ENCODE measurements at places on chromosomes 3 and 15.

DNA sequence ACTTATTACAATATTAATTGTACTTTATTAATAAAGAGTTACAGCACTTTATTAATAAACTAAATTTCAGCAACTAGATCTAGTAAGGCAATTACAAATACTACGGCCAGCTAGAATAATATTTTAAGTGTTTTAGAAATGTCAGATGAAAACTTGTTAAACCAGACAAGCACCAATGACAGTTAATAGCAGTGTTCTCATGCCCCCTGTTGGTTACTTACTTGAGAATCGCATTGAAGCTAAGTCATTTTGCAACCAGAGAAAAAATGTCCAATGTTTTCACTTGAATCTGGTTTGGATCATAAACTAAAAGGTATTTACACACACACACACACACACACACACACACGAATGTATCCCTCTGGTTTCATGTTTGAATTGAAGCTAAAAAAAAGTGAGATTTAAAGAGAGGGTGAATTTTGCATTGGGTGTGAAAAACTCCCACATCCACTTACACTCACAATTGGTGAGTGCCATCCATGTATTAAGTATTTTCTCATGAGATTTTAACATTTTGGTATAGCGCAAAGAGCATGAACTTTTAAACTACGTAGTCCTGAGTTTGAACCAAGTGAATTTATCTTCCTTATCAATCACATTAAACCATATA lies 347.7 kb downstream of the ZBBX start:
- no peak for DNase-seq

DNA sequence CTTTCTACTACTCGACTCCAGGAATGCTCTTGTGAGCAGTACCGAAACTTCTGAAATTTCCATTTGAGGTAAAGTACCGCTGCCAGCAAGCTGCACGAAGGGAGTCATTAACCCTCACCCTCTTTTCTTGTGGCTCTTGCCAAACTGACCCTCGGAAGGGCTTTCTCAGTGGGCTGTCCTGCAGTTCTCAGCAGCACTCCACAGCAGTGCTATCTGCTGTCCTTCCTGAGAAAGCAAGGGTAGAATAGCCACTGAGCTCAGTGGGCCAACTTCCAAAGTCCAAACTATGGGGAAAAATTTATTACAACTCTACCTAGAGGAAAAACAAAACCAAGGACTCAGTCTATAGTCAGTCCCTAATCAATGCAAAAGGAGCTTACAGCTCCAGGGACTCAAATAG lies 38.5 kb upstream of the COL8A1 start:
- DNase-seq, result no peak

GRCh38 chr3:13322324-13322723 lies 97.8 kb downstream of the NUP210 start:
- DNase-seq, result no peak

- DNase-seq, result no peak
Measured at GRCh38 chr3:132135628-132136333, 101.0 kb upstream of the CPNE4 start.

Measured in GM12892 (cell line).